Stimulated activated CD8-positive, alpha-beta memory T cell treated with anti-CD3 and anti-CD28 coated beads, Interleukin-2, amount 100 ng/mL, for 1 hour (primary cell): ENCODE measurements at places on chromosomes 4 and X.

GRCh38 chr4:124980276-124980752 lies 267.8 kb upstream of the ANKRD50 start:
- no peak for DNase-seq

DNA sequence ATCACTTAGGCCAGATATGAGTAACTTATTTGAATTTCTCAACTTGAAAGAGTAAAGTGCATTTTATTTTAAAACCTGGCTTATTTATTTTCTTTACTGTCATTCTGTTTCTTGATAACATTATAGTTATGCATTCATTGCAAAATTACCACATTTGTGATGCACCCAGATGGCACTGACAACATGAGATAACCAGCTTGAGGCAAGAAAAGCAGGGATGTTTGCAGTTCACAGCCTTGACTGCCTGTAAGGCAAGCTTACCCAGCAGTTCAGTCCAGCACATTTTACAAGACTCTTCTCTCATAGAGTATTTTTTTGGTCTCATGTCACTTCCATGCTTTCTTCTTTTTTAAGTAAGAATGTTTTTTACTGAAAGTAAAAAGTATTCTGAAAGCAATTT lies 25.3 kb upstream of the EPGN start:
- no peak for DNase-seq

GRCh38 chr4:85557016-85557901 lies 82.3 kb downstream of the ARHGAP24 start:
- no peak for DNase-seq

GRCh38 chr4:16732741-16733140 lies 165.7 kb downstream of the LDB2 start:
- no peak for DNase-seq

DNA sequence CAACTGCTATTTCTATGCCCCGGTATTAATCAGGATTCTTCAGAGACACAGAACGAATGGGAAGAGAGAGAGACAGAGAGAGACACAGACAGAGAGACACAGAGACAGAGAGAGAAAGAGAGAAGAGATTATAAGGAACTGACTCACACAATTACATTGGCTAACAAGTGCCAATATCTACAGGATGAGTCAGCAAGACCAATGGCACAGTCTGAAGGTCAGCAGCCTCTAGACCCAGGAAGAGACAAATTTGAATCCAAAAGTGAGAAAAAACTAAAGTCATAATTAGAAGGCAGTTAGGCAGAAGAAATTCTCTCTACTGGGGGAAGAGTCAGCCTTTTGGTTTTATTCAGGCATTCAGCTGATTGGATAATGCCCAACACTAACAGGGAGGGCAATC lies 187.3 kb downstream of the MAB21L2 start:
- no peak for DNase-seq

- DNase-seq = no peak
Measured at GRCh38 chr4:37054531-37055077, 189.9 kb upstream of the NWD2 start.

DNA sequence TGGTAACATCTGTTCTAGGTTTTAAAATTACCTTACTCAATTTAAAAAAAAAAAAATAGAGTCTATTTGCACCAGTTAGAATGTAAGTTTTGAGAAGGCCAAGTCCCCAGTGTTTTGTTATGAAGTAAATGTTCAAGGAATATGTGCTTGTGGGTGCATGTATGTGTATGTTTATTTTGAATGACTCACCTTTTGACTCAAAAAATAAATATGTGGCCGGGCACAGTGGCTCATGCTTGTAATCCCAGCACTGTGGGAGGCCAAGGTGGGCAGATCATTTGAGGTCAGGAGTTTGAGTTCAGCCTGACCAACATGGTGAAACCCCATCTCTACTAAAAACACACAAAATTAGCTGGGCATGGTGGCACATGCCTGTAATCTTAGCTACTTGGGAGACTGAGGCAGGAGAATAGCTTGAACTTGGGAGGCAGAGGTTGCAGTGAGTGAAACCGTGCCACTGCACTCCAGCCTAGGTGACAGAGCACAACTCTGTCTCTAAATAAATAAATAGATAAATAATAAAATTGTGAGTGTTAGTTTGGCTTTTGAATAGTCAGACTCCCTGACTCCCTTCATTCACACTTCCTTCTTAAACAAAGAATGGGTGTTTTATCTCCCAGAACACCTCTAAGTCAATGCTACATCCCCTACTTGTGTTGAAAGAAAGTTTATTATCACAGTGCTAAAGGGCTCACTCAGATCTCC lies 511.3 kb upstream of the PCDH7 start:
- no peak for DNase-seq

- no peak for DNase-seq
Measured at GRCh38 chrX:109390556-109390955, 91.3 kb downstream of the GUCY2F start.

DNA sequence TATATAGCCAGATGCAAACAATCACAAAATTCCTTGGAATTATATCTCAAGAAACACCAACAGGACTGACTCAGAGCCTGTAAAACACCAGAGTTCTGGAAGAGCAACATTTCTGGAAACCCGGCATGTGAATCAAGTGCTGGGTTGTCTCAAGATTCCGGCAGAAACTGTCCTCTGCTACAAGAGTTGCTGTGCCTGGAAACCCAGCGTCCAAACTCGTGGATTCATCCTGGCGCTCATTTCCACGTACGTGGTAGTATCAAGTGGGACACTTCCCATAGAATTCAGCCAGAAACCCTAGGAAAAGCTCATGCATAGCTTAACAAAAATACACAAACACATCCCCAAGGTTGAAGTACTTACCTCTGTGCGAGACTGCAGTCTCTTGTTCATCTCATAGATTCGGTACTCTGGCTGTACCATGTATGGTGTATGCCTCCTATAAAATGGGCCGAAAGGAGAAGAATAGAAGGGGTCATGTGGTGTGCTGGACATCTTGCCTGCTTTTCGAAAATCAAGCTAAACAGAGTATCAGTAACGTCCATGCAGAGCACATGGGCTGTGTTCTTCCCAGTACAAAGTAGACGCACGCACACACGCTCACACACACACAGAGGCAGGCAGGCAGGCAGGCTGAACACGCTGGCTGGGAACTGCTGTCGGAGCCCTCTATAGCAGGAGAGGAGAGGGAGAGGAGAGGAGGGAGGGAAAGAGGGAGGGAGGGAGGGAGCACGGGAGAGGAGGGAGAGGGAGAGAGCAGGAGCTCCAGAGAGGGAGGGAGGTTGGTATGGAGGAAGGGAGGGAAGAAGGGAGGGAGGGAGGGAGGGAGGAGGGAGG lies at the start of gene LDB2:
TSS of gene LDB2 (minus strand) at position 655 of the 837 bp plus-strand sequence.
- no peak for DNase-seq

- no peak for DNase-seq
Measured at GRCh38 chr4:5112333-5113095, 61.2 kb downstream of the STK32B start.

- no peak for DNase-seq
Measured at GRCh38 chr4:30172416-30172815, 547.8 kb upstream of the PCDH7 start.

- DNase-seq = no peak
Measured at GRCh38 chr4:36254371-36254770, 10.1 kb upstream of the ARAP2 start.

DNA sequence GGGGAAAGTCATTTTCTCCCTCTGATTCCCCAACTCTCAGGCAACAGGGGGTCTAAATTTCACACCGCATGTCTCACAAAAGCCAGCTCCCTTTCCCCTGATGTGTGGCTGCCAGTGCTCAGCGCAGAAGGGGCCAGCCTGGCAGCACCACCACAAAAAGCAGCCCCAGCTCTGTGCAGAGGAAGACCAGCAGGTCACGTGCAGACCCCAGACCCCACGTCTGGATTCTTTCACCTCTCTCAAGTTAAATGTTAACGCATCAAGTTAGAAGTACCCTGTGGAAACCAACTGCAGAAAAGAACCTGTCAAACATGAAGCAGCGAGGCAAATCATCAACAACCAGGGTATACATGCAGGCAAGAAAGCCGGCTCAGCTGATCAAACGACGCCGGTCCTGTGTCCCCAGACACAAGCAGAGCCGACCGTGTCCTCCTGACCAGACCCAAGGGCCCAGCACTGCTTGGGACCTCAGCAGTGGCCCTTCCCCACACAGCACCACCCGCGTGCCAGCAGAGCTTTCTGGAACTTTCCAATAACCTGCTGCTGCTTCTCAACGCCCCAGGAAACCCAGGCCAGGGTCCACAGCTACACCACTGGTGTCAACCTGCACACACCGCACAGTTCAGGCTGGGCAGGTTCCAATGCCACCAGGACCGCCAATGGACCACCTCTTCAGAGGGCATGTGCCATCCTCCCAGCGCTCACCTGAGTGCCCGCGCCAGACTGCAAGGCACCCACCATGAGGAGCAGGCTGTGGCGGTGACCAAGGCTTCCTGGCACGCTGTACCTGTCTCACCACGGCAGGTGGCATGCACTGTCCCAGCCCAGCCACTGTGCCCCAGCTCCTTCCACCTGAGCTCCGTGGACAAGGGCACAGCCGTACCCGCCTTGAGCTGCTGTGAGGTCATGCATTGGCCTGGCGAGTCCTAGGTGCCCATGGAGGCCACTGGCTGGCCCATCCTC lies 4.0 kb downstream of the LRPAP1 start:
- no peak for DNase-seq

GRCh38 chrX:42460706-42461105 lies 317.3 kb downstream of the PPP1R2C start:
- DNase-seq = no peak

GRCh38 chr4:5889002-5889696 lies 3.7 kb downstream of the CRMP1 start:
- DNase-seq = no peak

- DNase-seq = no peak
Measured at GRCh38 chrX:50818986-50819385, 5.0 kb upstream of the SHROOM4 start.

- DNase-seq = no peak
Measured at GRCh38 chr4:47747211-47747610, 90.7 kb downstream of the CORIN start.

GRCh38 chr4:139085141-139085540 lies 69.6 kb downstream of the NOCT start:
- no peak for DNase-seq

DNA sequence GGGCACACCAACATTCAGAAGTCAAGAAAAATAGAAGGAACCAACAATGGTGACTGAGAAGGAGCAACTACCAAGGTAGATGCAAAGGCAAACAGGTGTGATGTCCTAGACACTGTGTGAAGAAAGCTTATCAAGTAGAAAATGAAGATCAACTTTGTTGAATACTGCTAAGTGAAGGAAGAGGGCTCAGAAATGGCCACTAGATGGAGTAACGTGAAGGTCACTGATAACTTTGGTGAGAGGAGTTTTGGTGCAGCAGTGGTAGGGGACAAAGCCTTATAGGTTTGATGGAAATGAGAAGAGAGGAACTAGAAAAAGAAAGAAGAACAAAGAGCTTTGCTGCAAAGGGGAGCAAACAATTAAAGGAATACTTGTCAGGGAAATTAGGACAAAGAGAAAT lies 23.5 kb downstream of the OTC start:
- DNase-seq = no peak

GRCh38 chr4:106809076-106809475 lies 227.0 kb downstream of the DKK2 start:
- DNase-seq = no peak

DNA sequence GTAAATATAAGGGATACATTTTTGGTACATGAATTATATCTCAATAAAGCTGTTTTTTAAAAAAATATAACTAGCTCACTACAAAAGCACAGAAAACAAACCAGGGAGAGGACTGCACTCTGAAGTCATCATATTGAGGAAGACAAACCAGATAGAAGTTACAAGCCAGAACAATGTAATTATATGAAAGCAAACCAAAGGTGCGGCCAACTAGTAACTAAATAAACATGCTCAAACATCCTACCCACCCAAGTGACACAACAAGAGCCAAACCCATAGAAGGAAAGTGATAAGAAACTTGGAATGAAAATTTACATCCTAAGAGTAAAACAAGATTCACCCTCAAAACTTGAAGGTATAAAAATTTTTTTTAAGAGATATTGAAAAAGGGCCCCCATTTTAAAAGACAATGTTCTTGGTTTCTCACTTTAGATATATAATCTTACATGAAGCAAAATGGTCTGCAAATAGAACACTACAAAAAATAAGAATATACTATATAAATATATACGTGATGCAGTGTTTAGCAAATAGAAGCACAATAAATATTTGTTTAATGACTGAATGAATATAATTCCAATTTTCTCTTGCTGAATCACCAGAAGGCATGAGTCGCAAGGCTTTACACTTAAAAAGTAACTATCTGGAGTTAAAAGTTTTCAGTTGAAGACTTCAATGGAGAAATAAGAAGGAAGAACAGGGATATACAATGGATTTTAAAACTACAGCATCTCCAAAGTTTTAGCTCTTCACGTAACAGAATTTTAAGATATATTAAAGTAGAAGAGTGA lies 4.0 kb upstream of the SH3D19 start:
- no peak for DNase-seq

DNA sequence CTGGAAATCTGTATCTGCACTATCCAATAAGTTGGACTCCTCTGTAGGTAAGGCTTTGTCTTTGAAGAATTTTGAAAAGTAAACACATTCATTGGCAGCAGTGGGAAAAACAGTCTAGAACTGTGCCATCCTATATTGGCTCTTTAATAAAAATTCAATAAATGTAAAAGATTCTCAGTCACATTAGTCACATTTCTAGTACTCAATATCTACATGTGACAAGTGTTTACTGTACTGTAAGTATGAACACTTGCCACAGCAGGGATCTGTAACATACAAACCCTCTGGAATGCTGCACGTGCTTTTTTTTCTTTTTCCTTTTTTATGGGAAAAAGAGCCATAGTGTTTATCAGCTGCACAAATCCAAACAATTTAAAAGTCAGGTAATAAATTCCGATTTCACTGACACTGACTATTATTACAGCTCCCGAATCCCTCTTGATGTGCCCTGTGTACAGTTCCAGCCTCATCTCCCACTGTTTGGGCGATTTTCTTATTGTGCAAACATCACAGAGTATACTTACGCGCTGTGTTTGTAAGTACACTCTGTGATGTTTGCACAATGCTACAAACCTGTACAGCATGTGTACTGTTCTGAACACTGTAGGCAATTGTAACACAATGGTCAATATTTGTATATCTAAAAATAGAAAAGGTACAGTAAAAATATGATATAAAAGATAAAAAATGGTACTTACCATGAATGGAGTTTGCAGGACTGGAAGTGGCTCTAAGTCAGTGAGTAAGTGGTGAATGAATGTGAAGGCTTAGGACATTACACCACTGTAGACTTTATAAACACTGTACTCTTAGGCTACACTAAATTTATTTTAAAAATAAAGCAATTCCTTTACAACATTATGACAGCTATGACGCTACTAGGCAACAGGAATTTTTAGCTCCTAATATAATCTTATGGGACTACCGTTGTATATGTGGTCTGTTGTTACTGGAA lies 8.7 kb downstream of the PYURF start:
- DNase-seq = no peak

- no peak for DNase-seq
Measured at GRCh38 chrX:133413218-133413925, 1.9 kb downstream of the GPC4 start.

GRCh38 chr4:115687052-115687755 lies 573.8 kb upstream of the NDST4 start:
- no peak for DNase-seq

DNA sequence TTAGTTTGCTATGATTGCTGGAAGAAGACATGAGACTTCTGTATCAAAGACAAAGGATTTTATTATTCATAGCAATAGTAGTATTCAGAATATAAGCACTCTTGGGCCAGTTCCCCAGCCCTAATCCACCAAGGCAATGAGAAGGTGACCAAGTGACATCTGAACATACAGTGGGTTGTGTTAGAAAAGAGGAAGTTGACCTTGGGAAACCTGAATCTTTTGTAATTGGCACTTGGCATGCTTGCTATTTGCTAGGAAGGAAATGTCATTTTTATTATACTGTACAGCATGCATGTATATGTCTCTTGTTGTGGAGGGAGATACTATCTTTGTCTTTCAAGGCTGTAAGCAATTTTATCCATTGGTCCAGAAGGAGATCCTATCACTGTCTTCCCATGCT lies 216.1 kb upstream of the FAT1 start:
- DNase-seq = no peak
